ENCODE measurements at places on chromosomes 1 and 21.

- DNase-seq: no peak
Observed at GRCh38 chr1:229669333-229669732, 43.3 kb downstream of the URB2 start.

DNA sequence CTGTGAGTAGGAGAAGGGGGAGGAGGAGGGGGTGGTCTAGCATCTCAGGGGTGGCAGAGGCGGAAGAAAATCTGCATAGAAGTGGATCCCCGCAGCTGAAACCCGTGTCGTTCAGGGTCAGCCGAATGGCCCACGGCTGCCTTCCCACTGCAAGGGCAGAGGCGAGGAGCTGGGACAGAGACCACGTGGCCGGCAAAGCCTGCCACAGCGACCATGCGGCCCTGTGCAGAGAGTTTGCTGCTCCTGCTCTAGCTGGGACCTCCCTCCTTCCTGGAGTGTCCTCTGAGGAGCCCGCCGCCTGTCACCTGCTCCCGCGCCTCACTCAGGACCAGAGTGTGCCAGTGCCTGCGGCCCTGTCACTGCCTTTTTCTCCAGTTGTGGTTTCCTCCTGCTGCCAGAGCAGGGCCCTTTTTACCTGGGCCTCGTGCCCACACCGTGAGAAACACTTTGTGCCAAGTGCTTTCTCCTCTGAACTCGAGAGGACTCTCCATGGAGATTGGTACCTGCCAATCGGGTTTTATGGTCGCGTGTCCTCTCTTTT, 5.4 kb upstream of the TRPM2 start:
- no peak for DNase-seq

GRCh38 chr1:91725989-91726721, 159.8 kb downstream of the TGFBR3 start:
- DNase-seq: peak; percentile 39

- no peak for DNase-seq
Observed at GRCh38 chr1:210299501-210299900, 29.2 kb upstream of the HHAT start.

DNA sequence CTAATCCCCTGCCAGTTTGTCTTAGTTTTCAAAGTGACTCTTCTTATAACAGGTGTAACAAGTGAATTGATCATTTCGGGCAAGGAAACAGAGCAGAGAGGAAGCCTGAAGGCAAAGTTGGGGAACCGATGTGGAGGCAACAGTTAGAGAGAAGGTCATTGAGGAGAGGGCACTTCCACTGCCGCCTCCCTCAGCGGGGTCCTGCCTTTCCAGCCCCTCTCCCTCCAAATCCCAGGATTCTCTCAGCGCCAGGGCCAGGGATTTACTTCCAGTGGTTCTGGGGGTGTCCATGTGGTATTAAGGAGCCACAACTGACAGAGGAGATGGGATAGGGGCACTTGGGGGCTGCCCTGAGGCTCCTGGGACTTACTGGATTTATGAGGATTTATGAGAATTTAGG, 39.7 kb upstream of the PDE9A start:
- no peak for DNase-seq

- peak; percentile 16 for DNase-seq
Observed at GRCh38 chr21:45551316-45551715, 9.1 kb upstream of the SLC19A1 start.

DNA sequence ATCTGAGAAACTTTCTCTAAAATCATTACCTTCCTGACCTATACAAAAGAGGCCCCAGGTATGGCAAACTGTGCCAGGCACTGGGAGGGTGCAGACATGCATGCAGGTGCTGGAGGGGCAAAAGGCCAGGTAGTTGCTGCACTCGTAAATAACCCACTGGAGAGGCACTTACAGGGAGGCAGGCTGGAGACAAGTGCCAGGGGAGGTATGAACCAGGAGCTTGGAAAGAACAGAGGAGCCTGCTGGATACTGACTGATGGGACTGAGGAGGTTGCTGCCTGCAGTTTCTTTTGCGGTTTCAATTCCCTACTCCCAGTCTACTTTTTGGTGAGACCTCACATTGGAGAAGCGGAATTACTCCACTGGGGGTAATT, 113.9 kb downstream of the DSCAM start:
- no peak for DNase-seq

GRCh38 chr1:32817159-32817814, at the start of the genes S100PBP and YARS1:
Gene S100PBP (plus strand): TSS chr1:32817653. CDS start chr1:32826100, 8,447 bp downstream.
Gene YARS1 (minus strand): TSS chr1:32817358. CDS start chr1:32817244, 114 bp downstream.
- DNase-seq: peak; percentile 100

GRCh38 chr1:168136709-168137514, at the start of gene GPR161:
Gene GPR161 (minus strand): TSS chr1:168136930. CDS start chr1:168104850, 32,080 bp downstream.
- DNase-seq: peak; percentile 80

DNA sequence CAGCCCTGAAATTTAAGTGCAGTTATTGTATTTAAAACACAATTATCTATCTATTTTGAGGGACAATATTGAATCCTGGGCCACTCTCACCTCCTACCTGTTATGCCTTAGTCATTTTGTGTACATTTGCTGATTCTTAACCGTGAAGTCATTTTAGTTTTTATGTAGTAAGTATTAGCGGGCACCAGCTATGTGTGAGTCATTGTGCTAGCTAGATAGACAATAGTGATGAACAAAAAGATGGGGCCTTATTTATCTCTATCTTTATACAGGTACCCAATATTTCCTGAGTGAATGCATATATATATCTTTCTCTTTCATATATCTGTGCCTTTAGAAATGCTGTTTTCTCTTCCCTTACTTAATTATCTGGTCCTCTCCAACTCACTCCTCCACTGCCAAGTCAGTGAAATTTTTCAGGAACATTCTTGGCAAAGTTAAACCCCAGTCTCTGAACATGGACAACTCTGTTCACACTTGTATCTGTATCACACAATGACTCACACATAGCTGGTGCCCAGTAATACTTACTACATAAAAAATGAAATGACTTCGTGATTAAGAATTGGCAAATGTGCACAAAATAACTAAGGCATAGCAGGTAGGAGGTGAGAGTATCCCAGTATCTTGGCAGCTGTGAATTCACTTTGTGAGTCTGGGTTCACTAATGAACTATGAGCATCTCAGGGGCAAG, 166.0 kb upstream of the C8B start:
- DNase-seq: no peak

GRCh38 chr1:79852004-79852403, 845.5 kb upstream of the ADGRL4 start:
- DNase-seq: no peak

DNA sequence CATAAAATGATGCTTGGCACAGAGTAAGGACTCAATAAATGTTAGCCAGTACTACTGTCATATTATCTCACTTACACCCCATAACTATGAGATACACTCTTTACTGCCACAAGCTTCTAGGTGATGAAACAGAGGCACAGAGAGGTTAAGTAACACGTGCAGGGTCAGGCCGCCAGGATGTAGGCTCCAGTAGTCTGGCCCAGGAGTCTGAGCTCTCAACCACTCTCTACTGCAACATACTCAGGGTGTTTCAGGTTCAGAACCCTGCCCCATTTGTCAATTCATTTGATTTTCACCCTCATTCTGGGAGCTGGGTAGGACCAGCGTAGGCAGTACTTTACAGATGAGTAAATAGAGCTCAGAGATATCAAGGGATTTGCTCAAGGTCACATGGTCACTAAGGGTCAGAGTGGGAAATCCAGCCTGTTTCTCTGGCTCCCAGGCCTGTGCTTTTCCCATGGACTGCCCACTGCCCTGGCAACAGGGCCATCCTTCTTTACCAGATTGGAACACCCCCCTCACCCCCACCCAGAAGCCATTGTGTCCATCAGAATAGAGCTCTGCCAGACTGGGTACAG, 21.2 kb downstream of the IQGAP3 start:
- no peak for DNase-seq

GRCh38 chr1:79874289-79874688, 867.8 kb upstream of the ADGRL4 start:
- DNase-seq: no peak

GRCh38 chr1:64653466-64653865, 91.4 kb upstream of the RAVER2 start:
- no peak for DNase-seq

- no peak for DNase-seq
Observed at GRCh38 chr1:7220007-7220406, 434.8 kb downstream of the CAMTA1 start.

DNA sequence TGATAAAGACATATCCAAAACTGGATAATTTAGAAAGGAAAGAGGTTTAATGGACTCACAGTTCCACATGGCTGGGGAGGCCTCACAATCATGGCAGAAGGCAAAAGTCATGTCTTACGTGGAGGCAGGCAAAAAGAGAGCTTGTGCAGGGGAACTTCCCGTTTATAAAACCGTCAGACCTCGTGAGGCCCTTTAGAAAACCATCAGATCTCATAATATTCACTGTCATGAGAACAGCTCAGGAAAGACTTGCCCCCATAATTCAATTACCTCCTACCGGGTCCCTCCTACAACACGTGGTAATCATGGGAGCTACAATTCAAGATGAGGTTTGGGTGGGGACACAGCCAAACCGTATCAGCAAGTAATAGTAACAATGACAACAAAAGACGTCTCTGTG, 88.2 kb upstream of the SLC25A33 start:
- DNase-seq: no peak

- no peak for DNase-seq
Observed at GRCh38 chr1:46461809-46462448, 27.7 kb upstream of the DMBX1 start.

- DNase-seq: no peak
Observed at GRCh38 chr21:17390569-17390968, 122.3 kb upstream of the CXADR start.

GRCh38 chr21:45830720-45831366, 150.7 kb upstream of the COL6A1 start:
- DNase-seq: no peak

- no peak for DNase-seq
Observed at GRCh38 chr1:102500758-102501157, 504.0 kb upstream of the OLFM3 start.

DNA sequence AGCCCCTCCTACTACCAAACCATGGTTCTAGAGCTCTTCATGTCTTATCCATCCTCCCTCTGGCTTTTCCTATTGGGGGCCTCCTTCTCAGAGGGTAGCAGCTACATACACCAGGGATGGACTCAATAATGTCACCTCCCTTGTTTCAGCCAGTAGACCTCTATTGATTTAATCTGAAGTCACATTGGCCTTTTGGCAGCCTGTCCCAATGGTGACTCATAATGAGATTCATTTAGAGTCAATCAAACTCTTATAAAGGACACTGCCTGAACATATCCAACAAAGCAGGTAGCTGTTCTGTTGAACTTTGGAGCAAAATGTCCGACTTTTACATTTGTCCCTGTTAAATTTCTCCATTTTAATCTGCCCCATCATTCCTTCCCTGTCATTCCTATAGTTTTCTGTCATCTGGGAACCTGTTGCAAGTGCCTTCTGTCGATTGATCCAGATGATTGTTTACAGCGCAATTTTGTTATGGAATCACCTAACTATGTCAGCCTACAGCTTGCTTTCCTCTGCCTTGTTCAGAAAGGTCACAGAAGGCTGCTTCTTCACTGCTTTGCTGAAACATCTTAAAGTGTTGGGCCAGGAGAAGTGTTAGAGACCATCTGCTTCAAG, 105.9 kb downstream of the ETS2 start:
- DNase-seq: no peak

- DNase-seq: peak; percentile 67
Observed at GRCh38 chr1:30378991-30379581, 344.3 kb downstream of the MATN1 start.

DNA sequence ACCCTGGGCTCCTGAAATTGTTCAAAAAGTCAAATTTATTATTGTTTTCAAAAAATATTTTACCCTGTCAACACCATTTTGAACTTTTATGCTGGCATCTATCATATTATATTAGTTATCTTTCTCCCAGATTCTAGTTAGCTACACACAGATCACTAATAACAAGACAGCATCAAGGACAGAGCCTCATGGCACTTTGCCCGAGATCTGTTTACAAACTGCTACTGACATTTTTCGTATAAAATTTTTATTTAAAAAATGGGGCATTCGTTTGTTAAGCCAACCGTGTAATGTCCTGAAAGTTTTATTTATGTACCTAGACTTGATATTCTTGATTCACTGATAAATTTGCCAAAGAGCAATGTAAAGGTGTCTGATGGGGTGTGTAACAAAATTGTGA, 78.1 kb downstream of the PLPPR5 start:
- no peak for DNase-seq

DNA sequence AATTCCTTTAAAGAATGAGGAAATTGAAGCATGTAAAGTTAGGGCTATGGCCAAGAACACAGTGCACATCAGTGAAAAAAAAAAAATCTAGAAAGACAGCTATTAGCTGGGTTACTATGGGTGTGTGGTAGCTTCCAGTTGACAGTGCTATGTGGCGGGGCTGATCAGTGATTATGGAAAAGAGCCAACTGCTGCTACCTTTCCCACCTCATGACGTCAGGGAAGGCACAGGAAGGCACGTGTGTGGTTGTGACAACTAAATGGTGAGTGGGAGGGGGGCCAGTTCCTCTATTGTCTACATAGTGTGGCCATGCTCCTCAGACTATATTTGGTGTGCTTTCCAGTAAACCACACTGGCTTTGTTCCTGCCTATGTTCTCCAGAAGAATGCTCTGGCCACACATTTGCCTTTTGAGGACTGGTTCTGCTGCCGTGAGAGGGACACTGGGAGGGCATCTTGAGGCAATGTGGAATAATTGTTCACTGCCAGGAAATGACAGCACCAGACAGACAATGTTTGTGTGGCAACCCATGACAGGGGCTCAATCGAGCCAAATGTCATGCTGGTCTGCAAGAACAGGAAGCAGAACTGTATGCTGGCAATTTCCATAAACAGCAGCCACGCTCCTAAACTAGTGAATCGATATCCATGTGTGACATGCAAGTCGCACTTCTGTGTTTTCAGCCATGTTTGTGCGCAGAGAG, 3.0 kb upstream of the SDE2 start:
- DNase-seq: peak; percentile 72

GRCh38 chr1:81693316-81693715, 107.4 kb upstream of the ADGRL2 start:
- DNase-seq: no peak

DNA sequence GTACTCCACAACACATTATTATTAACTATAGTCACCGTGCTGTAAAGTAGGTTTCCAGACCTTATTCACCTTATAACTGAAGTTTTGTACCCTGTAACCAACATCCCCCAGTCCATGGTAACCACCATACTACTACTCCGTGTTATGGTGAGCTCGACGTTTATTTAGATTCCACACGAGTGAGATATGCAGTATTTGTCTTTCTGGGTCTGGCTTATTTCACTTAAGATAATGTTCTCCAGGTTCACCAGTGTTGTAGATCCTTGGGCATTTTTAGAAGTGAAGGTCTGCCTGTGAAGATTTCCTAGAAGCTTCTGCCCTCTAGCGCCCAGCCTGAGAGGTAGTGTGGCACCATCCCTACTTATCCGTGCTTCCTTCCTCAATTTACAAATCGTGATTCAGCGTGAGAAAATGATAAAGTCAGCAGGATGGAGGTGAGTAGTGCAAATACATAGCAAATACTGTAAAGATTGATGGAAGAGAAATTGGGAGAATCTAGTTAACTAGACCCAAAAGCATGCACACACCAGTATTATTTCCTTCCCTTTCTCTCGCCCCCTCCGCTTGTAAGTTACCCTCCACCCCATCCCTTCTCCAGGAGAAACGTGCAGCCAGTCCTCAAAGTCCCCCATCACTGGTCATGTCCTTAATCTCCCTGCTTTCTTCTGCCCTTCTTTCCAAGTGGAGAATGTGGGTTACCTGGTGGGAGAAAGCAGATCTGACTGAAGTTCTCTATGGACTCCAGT, 36.0 kb upstream of the DISC1 start:
- DNase-seq: peak; percentile 56

Data from femur (tissue), 1 donor.